ENCODE measurements at places on chromosomes 11 and 22. TPM values are rescaled to one million over a fixed set of nuclear protein-coding genes. Genes with fewer than 3 reads are reported as not detected.

DNA sequence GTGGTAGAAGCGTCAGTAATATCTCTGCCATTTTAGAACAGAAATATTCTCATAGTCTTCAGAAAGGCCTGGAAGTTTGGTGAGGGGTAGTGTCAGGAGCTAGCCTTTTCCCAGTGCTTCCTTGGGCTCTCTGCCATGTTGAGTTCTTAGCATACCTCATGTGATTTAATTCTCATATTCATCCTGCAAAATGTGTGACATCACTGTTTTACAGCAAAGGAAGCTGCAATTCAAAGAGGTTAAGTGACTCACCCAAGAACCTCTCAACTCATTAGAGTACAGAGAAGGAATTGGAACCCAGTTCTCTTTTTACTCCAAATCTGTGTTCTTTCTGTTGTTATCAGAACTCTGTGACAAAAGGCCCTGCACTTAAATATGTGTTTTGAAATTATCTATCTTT is 72.1 kb downstream of the RNF169 start:
- no peaks in the 10 kb centered on the region for H3K4me1 ChIP-seq
- H3K27ac ChIP-seq = no peak overlapping the region
- no peak overlapping the region for H3K4me3 ChIP-seq
- H3K27me3 ChIP-seq = no peaks in the 10 kb centered on the region
- DNase-seq = no peak

The SYCE3 gene
- total RNA-seq = not detected

DNA sequence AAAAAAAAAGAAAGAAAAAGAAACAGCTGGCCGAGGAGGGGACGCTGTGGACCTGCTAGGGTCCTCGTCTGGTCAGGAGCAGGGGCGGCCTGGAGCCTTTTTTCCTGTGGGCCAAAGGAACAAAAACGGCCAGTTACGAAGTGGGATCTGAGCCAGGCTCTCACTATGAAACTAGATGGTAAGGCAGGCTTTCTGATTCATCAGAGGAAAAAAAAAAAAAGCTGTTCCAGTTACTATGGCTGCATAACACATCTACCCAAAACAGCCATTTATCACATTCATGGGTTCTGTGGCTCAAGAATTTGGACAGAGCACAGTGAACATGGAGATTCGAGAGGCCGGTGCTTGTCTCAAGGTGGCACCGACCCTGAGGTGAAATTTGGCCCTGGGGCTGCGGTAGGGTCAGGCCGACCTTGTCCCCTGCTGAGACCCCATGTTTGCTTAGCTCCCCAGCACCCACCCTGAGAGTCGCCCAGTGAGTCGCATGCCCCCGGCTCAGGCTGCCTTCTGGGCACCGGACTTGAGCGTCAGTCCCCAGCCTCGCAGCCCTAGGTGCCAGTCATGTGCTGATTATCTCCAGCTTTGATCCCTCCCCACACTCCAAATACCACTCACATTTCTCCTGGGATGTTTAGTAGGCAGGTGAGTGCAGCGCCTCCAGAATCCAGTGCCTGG is 34.2 kb downstream of the MRGPRD start:
- no peak for DNase-seq
- H3K4me3 ChIP-seq = no peak overlapping the region
- H3K36me3 ChIP-seq = no peaks in the 10 kb centered on the region
- no peaks in the 10 kb centered on the region for H3K4me1 ChIP-seq
- no peaks in the 10 kb centered on the region for H3K27me3 ChIP-seq

DNA sequence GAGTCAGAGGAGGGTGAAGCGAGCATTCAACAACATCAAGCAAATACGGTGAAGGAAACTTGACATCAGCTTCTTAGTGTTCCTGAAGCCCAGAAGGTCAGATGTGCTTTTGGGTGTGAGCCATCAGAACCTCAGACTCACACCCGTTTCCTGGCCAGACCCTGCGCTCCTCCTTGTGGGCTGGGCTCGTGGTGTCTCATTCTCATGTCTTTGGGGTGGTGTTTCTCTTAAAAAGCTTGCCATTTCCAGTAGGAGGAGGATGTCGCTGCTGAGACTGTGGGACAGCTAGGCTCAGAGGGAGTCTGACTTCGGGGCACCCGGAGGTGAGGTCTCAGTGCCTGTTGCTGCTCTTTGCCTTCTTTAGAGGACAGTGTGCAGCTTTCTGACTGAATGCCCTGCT is 24.2 kb downstream of the PPFIBP2 start:
- H3K4me1 ChIP-seq = peaks cover 22% of the 10 kb centered on the region
- no peaks in the 10 kb centered on the region for H3K36me3 ChIP-seq
- no peak overlapping the region for H3K27ac ChIP-seq
- no peak overlapping the region for H3K4me3 ChIP-seq

The PRG2 gene
- not detected for total RNA-seq

GRCh38 chr11:35049859-35050531 is 89.0 kb upstream of the CD44 start:
- peak overlapping the region; percentile 72 for H3K27ac ChIP-seq
- DNase-seq = peak; percentile 60
- H3K36me3 ChIP-seq = no peaks in the 10 kb centered on the region
- peak overlapping the region; percentile 2 for H3K4me3 ChIP-seq
- no peaks in the 10 kb centered on the region for H3K27me3 ChIP-seq
- peaks cover 42% of the 10 kb centered on the region for H3K4me1 ChIP-seq

The APOBEC3C gene
- total RNA-seq = 107 TPM

GRCh38 chr22:50435291-50436014 is 39.4 kb downstream of the SBF1 start:
- H3K4me1 ChIP-seq = no peaks in the 10 kb centered on the region
- no peaks in the 10 kb centered on the region for H3K27me3 ChIP-seq
- no peak for DNase-seq
- peaks cover 69% of the 10 kb centered on the region for H3K36me3 ChIP-seq

DNA sequence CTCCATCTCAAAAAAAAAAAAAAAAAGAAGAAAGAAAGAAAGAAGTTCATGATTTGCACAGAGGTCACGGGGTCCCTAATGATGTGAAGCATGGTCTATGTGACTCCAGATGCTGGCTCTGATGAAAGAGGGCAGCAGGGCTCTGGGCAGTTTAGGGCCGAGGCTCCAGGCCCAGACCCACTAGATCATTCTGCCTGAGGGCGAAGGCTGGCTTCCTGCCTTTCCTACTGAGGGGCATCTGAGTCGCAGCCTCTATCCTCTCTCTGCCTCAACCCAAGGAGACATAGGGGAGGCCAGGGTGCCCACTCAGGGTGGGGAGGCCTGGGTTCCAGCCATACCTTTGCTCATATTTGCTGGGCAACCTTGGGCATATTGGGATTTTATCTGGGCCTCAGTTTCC is 4.8 kb downstream of the SLC35E4 start:
- no peak overlapping the region for H3K27ac ChIP-seq
- no peak for DNase-seq
- no peaks in the 10 kb centered on the region for H3K36me3 ChIP-seq
- H3K4me1 ChIP-seq = peaks cover 10% of the 10 kb centered on the region

Measured in B cell (primary cell).